ENCODE measurements at places on chromosomes 13 and 19. TPM values are rescaled to one million over a fixed set of nuclear protein-coding genes. Genes with fewer than 3 reads are reported as not detected.

- DNase-seq: no peak
Measured at GRCh38 chr13:97853550-97853949, 99.9 kb upstream of the IPO5 start.

PRR12 gene
- 17.4 TPM for total RNA-seq

GRCh38 chr19:15452111-15453047, 2.6 kb upstream of the WIZ start:
- peak; percentile 96 for DNase-seq

DNA sequence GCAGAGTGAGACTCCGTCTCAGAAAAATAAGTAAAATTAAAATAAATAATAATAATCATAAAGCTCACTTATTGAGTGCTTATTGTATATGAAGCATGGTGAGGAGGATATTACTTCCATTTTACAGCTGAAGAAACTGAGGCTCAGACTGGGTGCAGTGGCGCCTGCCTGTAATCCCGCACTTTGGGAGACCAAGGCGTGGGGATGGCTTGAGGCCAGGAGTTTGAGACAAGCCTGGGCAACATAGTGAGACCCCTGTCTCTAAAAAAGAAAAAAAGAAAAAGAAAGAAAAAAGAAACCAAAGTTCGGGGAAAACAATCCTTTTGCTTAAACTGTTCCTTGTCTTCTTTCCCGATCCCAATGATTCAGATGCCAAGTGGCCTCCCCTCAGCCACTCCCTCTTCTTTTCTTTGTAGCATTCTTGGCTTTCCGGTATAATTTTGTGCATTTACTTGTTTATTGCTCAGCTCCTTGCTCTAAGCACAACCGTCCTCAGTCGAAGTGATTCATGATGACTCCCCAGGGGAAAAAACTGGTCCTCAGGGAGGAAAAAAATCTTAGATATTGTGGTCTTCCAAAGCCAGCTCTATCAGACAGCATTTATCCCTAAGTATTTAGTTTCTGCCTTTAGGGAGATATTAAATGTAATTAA, 965 bp upstream of the EIF3G start:
- peak; percentile 62 for DNase-seq

GRCh38 chr13:97231829-97232196, 9.7 kb downstream of the MBNL2 start:
- no peak for DNase-seq

FCHO1 gene
- 0.68 TPM for total RNA-seq

DNA sequence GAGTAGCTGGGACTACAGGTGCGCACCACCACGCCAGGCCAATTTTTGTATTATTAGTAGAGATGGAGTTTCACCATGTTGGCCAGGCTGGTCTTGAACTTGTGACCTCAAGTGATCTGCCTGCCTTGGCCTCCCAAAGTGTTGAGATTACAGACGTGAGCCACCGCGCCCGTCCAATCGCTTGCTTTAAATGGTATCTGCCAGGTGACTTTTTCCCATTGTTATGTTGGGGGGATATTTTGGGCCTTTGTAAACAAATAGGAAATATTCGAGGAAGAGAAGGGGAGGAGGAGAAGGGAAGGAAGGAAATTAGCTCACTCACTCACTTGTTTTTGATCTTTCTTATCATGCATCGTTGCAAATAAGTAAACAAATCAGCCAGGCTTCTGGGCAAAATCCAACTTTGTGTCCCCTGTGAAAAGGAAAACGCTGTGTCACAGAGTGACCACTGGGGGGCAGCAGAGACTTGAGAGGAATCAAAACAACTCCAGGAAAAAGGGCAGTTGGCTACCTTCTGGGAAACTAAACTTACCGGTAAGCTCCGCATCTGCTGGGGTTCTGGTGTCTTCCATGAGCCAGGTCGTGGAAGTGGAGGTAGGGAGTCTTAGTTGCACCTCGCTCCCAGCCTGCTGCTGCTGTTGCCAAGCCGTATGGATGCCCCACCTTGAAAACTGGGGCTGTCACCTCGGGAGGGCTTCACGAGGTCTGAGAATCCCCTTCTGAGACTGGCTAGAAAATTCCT, 9.3 kb upstream of the RANBP3 start:
- DNase-seq: peak; percentile 70
